ENCODE measurements at places on chromosomes 16 and 17.
A peak's percentile ranks its signal among the peaks of the same experiment; 100 is the strongest.

- DNase-seq, result no peak
These were observed 1466.0 kb downstream of the CDH11 start for GRCh38 chr16:63655846-63656245.

- DNase-seq, result no peak
These were observed 1.6 kb upstream of the SEBOX start for GRCh38 chr17:28366605-28367004.

GRCh38 chr16:35298460-35299243 is 1839.2 kb downstream of the TP53TG3F start:
- no peak for DNase-seq

- no peak for DNase-seq
These were observed 51.9 kb downstream of the PLCG2 start for GRCh38 chr16:81830845-81831540.

GRCh38 chr16:49337814-49338350 is 35.7 kb upstream of the C16orf78 start:
- no peak for DNase-seq

DNA sequence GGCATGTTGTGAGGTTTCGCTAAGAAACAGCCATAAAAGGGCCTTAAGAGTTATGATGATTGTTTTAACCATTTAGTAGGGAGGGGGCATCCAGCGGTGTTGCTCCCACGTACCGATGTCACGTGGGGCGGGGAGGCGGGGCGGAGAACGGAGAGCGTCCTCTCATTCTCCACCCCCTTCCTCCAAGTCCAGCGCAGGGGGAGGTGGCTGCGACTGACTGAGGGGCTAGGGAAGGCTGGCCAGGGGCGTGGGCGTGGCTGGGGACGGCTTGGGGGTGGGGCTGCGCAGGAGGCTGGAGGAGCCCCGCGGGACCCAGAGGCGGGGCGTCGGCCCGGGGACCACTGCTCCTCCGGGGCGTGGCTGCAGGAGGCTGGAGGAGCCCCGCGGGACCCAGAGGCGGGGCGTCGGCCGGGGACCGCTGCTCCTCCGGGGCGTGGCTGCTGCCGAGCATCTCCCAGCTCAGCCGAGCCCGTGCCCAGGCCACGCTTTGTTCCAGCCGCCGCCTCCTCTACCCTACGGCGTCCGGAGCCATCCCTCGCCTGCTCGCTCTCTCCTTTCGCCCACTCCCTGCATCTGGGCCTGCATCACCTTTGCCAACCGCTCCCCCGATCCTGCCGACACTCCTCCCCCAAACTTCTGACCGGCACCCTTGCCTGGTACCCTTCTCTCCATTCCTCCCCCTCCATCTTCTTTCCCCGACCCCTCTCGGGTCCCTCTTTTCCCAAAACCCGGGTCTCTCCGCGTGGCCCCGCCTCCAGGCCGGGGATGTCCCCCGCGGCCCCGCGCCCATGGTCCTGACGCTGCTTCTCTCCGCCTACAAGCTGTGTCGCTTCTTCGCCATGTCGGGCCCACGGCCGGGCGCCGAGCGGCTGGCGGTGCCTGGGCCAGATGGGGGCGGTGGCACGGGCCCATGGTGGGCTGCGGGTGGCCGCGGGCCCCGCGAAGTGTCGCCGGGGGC is at the start of gene SARM1:
Gene SARM1 (plus strand): TSS at position 450 of the 958 bp plus-strand sequence. CDS start 339 bp downstream, at position 789.
- peak; percentile 92 for DNase-seq

DNA sequence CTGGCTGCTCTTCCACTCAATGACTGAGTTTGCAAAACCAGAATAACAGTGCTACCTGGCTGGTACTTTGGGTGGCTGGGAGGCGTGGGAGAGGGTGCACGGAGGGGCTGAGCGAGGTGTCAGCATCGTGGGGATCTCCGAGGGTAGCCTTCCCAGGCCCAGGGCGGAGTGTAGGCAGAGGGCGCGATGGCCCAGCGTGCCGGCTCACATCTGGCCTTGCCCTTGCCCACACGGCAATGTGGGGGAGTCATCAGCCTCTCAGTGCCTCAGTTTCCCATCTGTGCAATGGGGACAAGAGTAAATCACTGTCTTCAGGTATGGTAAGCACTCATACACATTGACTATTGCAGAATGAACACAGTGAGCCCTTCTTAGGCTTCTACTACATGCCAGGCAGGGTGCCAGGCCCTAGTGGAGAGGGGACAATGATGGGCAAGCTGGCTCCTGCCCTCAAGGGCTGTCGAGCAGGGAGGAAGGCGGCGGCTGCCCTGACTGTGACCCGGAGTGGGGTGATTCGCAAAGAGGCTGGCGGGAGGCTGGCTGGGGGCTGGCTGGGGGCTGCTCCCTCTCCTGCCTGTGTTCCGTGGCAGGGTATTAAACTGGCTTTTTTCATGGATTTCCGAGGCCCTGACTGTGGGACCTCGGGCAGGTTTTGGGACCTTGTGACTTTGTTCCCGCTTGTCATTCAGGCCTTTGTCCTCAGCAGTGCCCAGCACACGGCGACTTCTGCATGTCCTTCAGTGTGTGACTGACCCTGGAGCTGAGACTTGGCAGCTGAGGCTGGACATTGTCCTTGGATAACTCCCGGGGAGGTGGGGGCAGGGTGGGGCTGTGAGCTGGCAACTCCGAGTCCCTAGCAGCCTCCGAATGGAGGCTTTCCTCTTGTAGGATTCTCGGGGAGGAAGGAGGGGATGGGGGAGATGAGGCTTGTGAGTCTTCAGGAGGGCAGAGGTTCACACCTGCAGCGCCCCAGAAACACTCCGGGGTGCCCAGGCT is 243.1 kb downstream of the SEC14L1 start:
- DNase-seq, result no peak

DNA sequence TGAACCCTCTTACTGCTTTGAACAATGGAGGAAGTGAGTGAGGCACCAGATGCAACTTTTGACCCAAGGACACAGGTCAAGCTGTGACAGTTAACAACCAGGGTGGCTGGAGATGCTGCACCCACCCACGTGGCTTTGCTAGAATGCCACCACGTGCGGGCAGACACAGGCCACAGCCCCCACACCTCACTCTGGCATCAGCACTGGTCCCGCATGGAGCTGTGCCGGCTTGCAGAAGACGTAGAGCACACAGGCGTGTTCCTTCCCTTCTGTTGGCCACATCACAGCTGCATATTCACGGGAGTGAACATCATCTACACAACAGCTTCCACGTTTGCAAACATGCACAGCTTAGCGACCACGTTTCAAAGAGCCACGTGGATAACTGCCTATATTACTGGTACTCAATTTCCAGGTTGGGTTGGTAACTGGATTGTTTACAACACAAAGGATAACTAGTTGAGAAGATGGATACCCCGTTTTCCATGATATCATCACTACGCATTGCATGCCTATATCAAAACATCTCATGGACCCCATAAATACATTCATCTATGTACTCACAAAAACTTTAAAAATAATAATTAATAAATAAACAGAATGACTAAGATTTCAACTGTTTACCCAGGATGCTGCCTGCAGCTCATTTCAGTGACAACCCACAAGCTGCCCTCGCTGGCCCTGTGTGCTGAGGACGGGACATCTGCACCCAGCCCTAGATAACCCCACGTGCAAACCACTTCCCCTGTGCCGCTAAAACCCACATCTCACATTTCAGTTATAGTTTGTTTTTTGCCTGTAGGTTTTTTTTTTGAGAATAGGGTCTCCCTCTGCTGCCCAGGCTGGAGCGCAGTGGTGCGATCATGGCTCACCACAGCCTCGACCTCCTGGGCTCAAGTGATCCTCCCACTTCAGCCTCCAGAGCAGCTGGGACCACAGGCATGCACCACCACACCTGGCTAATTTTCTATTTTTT is 132.0 kb downstream of the ANKRD11 start:
- DNase-seq, result no peak

DNA sequence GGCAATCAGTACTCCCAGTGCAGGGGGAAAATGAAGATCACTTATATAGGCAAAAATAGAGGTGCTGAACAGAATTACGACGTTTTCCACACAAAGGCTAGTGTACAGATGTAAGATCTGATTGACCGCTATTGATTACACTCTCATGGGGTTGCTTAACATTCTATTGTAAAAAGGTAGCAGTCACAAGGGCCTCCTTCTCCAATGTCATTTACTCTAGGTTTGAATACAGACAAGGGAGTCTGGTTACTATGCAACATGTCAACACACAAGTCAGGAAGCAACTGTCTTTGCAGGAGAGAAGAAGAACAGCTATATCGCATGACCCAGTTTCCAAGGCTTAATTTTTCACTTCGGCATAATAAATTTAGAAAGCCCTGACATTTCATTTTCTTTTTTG is 7.9 kb downstream of the KRT37 start:
- DNase-seq, result no peak

GRCh38 chr16:88809068-88809675 is 2.6 kb downstream of the APRT start:
- no peak for DNase-seq

DNA sequence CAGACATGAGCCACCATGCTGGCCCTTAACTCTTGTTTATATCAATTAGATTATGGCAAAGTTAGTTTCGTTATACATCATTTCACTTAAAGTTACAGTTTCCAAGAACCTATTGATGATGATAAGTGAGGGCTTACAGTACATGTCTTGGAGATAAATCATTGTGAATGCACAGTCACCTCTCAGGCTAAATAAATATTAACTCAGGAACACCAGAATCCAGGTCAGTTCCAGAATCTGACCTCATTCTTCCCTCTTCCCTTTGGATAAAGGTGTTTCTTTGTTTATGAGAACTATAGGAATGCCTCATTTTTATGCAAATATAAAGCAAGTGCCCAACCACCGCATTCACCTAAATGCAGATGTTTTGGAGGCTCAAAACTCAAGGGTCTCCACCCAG is 48.4 kb upstream of the CRYM start:
- no peak for DNase-seq

GRCh38 chr17:44061446-44061845 is 5.0 kb downstream of the LSM12 start:
- DNase-seq, result no peak

GRCh38 chr16:9049241-9049640 is 42.2 kb upstream of the HAPSTR1 start:
- peak; percentile 75 for DNase-seq

GRCh38 chr17:30970831-30971567 is at the start of gene RNF135:
Gene RNF135, plus strand, starts transcription at chr17:30971039. Its CDS starts 35 bp downstream, at chr17:30971074.
- peak; percentile 81 for DNase-seq

DNA sequence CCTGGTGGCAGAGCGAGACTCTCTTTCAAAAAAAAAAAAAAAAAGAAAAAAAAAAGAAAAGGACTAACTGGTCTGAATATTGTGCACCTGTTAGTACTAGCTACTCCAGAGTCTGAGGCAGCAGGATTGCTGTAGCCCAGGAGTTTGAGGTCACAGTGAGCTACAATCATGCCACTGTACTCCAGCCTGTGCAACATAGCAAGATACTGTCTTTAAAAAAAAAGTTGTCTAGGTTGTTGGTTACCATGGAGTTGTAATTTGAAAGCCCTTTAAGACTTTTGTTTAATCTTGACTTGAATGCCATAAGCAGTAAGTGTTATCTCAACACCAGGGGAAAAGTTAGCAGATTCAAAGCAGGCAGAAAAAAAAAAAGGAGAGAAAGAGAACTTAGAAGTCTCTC is 10.9 kb upstream of the C16orf54 start:
- no peak for DNase-seq

DNA sequence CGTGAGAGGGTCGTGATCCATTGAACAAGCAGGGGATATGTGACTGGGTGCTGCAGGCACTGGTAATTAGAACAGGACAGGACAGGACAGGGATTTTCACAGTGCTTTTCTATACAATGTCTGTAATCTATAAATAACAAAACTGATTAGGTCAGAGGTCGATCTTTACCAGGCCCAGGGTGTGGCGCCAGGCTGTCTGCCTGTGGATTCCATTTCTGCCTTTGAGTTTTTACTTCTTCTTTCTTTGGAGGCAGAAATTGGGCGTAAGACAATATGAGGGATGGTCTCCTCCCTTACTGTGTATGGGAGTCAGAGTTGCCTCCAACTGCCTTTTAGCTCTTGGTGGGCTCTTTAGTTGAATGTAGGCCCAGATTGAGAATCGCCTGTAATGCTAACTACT is 1.5 kb upstream of the ZNF764 start:
- DNase-seq, result no peak

DNA sequence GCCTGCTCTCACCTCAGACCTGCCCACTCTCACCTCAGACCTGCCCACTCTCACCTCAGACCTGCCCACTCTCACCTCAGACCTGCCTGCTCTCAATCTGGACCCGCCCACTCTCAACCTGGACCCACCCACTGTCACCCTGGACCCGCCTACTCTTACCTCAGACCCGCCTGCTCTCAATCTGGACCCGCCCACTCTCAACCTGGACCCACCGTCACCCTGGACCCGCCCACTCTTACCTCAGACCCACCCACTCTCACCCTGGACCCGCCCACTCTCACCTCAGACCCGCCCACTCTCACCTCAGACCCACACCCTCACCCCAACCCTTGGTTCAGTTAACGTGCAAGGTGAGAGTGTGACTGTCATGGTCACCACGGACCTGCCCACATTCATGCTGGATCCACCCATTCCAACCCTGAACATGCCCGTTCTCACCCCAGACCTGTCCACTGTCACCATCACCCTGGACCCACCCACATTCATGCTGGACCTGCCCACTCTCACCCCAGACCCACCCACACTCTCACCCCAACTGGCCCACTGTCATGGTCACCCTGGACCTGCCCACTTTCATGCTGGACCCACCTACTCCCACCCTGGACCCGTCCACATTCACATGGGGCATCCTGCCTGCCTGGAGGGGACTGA is 31.2 kb upstream of the ENPP7 start:
- DNase-seq, result no peak

DNA sequence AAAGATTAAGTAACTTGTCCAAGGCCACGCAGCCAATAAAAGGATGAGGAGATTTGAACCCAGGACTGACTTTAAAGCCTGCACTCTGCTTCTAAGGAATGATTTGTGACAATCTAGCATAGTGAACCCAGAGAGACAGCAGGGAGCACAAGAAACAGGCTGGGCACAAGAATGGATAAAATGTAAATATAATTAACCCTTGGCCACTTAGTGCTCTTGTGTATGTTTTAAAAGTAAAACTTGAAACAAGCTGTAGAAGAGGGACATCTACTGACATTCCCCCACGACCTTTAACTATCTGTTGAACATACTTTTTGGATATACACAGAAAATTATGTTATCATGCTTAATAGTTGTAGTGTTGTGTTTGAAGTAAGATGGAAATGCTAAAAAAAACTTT is 141.9 kb upstream of the PMFBP1 start:
- no peak for DNase-seq

DNA sequence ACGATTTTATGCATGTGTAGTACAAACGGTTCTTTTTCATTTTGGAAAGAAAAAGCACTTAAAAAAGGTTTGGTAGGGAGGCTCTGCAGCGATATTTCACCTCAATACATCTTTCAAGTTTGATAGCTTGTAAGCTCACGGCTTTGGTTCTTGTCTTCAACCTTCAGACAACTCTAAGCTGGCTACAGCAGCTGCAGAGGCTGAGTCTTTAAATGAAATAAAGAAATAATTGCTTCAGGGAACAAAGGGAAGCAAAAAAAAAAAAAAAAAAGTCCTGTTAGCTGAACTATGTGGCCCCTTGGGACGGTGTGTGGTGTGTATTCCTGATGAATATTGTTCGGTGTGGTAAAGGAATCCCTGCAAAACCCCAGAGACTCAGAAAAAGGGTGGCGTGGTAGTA is 265.1 kb downstream of the NTN1 start:
- DNase-seq, result no peak
